ENCODE measurements at places on chromosomes 6 and 20. TPM values are rescaled to one million over a fixed set of nuclear protein-coding genes. Genes with fewer than 3 reads are reported as not detected.
A peak's percentile ranks its signal among the peaks of the same experiment; 100 is the strongest.

AKIRIN2 gene
- 45.6 TPM for total RNA-seq

CARMIL1 gene
- 4.1 TPM for total RNA-seq

TNFRSF21 gene
- 2.5 TPM for total RNA-seq

SLC17A1 gene
- not detected for total RNA-seq

GRCh38 chr6:116596815-116597214 is 19.5 kb upstream of the RSPH4A start:
- DNase-seq: no peak

DNA sequence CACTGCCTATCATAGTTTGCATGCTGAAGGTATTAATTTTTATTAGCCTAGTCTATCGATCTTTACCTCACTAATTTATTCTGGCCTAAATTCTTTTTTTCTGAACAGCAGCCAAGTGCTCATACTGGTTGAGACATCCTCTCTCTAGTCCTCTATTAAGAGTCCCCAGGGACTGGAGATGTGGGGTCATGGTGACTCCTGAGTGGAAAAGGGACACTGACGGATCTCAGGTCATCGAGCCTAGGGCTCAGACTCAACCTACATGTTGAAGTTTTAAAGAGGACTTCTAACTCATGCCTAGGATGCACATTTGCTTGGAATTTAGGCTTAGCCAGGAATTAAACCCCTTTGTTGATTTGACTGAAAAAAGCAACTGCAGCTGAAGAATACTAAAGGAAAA is 378.1 kb downstream of the BTBD9 start:
- DNase-seq: no peak

DNA sequence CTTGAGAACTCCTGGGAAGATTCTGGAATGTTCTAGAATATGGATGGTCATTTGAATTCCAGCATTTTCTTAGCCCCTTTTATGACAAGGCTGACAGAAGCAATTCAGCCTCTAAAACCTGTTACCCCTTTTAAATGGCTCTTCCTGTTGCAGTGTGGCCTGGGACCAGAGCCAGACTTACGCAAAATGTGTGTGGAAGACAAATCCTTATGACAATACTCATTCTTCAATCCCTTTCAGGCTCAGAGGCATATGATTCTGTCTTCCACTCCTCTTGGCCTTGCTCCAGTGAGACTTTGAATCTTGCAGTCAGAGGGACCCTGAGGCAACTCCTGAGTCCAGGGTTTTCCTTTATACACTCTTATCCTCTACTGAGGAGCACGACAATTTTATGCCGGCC is 287.0 kb downstream of the CLIC5 start:
- no peak for DNase-seq

GRCh38 chr20:61521687-61522420 is 269.8 kb downstream of the CDH4 start:
- DNase-seq: no peak

TFAP2C gene
- not detected for total RNA-seq

PPIL6 gene
- 0.27 TPM for total RNA-seq

DNA sequence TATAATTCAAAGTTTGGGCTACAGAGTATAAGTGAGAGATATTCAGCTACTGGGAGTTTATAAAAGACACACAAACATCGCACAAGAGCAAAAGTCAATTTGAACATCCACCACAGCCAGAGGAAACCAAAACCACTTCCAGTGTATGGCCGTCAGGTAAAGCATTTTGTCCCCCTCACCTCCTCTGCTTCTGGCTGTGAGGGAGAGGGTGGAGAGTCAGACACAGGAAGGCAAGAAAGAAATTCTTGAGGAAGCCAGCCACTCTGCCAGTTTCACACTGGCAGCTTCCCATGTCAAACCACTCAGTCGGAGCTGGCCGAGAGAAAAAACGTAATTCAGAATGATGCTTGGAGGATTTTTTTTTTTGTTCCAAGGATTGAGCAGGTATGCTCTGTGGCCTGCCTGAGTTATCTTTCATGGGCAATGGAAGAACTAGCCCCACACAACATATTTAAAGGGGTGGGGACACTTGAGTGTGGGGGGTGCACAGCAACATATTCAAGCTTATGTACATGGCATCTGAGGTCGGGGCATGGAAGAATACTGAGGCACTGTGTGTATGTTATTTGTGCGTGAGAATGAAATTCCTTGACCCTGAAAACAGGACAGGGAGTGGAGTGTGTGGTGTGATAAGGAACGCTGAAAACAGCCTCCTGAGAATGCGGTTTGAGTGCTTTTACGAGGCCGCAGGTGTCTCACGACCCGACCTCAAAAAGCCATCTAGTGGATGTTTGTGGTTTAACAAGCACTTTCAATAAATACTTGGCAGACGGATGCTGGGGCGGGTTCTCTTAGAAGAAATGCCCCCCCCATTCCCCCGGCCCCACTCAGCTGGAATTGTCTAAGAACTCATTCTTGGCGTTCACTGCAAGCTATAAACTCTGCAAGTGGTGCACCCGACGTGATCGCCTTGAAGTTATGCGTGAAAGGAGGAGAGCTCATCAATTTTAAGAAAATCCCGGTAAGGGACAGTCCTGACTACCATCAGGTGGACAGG is 27.5 kb upstream of the ZBTB22 start:
- DNase-seq: peak; percentile 83

- DNase-seq: no peak
Observed at GRCh38 chr20:4099905-4100675, 84.7 kb upstream of the RNF24 start.

- no peak for DNase-seq
Observed at GRCh38 chr6:46653439-46654195, 842 bp downstream of the SLC25A27 start.

DNA sequence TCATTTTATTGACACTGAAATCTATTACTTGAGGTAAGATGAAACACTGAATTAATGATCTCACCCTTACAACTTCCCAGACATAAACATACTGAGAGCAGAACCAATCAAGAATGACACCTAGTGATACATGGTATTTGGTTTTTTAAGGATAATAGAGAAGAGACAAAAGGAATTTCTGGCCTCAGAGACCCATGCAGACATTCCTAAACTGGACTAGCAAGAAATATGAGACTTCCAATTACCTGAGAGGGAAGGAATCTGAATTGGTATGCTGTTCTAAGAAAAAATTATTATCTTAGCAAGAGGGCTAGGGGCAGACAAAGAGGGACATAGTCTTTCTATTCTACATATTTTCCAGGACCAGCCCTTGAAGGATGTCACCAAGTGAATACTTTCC is 141.1 kb downstream of the BMP5 start:
- no peak for DNase-seq

DNA sequence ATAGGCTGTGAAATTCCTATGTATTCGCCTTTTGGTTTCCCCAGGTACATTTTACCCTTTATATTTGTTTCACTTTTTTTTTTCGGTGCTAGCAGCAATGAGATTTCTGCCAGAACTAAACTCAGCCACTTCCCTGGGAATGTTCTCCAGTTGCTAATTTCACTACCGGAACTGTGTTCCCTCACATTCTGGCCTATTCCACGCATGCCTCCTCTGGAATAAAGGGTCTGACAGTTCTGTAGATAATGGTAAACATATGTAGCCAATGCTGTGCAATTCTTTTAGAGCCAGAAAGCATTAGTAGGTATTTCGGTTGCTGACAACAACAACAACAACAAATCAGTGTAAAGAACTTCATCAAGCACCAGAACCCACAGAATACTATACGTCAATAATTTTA is 96.1 kb upstream of the TBX18 start:
- DNase-seq: no peak

DNA sequence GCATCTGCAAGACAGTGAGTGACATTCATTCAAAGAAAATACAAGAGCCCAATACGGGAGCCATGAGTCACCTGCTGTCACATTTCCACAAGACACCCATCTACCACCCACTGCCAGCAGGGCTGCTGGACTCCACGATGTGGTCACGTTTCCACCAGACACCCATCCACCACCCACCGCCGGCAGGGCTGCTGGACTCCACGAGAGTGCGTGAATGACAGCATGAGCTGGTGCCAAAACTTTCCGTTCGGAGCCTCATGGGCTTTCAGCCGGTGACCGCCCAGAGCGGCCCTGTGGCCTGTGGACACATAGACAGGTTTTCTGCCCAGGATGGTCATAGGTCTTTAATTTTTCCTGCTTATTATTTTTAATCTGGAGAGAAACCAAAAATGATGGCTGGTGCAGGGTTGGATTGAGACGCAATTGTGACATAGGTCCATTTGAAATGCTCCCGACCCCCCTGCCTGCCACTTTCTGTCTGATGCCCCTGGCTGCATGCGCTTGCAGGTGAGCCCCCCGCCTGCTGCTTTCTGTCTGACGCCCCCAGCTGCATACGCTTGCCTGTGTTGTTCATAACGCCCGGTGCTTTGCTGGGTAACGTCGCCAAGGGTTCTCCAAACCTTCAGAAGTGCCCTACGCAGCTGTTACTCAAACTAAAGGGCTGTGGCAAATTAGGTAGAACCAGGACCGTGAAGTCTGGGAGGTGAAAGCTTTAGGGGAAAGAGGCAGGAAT is 59.1 kb upstream of the SMOC2 start:
- no peak for DNase-seq

- DNase-seq: no peak
Observed at GRCh38 chr6:39130691-39131090, 15.7 kb upstream of the SAYSD1 start.

DNA sequence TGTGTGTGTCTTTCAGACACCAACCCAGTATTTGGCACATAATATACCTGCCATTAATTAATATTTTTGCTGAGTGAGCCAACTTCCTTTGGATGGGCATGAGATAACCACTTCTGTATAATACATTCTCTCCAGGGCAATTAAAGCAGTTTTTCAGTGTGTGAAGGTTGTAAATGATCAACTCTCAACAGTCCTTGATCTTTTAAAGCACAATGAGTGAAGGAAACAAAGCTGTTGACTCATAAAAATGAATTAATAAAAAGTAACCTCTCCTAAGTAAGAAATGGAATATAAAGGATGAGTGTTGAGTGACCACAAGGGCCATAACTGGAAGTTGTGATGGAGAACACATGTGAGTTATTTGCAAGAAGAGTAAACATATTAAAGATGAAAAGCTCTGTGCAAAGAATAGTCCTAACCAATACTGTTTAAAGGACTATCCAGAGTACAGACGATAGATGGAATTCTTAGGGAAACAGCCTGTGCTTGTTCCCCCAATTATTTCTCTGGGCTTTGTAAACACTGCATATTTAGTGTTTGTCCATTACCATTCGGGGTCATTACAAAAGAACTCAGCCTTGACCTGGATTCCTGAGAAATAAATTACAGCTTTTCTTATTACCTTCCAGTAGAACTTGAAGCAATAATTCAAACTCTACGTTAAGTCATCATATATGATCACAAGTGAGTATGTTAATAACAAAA is 446.2 kb downstream of the PLCB1 start:
- DNase-seq: no peak

DNA sequence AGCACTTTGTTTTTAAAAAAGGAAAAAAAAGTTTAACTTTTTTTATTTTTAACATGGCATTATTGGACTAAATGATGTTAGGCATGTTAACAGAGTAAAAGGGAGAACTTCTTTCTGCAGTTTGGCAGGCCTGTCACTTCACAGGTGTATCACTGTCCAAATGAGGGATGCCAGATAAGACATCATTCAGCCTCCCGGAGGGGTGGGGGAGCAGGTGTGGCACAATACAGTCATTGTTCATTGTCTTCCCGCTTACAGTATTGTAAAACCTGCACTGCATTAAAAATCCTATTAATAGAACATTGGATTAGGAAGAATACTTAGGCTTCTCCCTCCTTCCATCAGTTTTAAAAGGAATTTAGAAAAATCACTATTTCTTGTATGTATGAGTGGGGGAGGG is 80.7 kb downstream of the CARMIL1 start:
- DNase-seq: no peak

DNA sequence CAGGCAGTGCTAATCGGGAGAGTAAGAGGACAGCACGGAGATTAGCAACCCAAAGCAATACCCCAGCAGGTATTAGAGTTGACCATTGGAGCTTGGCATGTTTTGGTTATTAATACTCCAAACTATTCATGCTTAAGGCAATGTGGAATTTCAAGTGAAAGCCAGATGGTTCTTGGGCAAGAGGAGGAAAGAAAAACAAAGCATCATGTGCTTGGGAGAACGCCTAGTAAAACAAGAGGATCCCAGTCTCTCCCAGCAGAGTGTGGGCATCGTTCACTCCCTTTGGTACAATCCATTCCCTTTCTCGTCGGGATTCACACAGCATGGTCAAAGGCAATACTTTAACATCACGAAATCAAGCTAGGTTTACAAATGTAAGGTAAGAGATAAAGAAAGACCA is 349.8 kb downstream of the PRKN start:
- DNase-seq: no peak

GJA10 gene
- not detected for total RNA-seq

DNA sequence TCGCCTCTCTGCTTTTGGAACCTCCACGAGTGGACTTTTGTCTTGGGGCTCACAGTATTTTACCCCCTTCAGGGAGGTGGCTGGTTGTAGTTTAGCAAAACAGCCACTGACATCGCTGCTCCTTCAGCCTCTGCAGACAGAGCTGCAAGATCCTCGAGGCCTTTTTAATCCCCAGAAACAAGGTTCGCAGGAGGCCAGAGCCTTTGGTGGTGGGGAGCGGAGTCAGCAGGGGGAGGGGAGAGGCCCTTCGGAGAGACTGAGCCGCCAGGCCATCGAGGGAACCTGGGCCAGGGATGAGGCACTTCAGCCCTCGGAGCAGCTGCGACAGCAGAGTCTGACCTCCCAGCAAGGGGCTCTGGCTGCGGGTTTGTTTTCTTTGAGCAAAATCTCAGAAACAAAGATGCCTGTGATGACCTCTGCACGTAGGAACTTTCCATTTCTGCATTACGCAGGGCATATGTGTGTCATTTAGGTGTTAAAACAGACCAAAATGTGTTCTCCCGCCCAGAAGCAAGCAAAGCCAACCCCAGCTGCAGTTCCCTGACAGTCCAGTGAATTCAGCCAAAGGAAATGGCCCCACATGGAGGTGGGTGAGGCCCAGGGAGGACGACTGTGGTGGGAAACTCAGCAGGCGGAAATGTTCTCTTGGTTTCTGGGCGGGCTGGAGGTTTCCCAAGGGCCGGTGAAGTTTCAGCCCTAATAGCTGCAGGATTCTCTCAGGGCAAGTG is 171.2 kb upstream of the SULF2 start:
- DNase-seq: no peak

LPA gene
- total RNA-seq: not detected

GRCh38 chr6:12479881-12480280 is 189.7 kb downstream of the EDN1 start:
- no peak for DNase-seq

DNA sequence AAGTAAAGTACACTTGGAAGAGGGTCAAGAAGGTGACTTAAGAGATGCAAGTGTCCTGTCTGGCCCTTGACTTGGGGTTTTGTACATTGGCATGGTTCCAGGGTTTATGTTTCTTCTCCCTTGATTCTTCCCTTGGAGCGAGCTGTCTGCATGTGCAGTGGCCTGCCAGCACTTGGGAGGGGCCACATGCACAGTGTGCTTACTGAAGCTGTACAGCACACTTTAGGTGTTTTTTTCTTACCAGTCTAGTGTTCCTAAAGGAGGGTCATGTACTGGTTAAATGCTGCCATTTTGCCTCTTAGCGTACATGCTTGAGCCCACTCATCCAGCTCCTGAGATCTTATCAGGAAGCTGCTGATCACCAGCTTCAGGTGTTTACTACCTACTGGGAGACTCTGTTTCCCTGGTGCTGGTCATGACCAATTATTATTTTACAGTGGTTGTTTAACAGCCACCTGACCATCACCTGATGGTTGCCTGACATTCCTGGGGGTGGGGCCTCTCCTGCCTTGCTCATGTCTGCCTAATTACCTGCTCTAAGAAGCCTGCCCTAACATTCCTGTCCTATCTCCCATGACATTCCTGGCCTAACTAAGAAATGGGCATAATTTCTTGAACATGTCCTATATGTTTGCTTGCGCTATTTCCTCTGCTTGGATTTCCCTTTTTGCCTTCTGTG is 182.9 kb downstream of the MCHR2 start:
- DNase-seq: no peak

HTR1B gene
- not detected for total RNA-seq

C20orf96 gene
- 7.1 TPM for total RNA-seq

- no peak for DNase-seq
Observed at GRCh38 chr6:53692172-53692571, 26.6 kb upstream of the KLHL31 start.
